KBM-7 (cell line): ENCODE measurements at places on chromosomes 5 and 9.

DNA sequence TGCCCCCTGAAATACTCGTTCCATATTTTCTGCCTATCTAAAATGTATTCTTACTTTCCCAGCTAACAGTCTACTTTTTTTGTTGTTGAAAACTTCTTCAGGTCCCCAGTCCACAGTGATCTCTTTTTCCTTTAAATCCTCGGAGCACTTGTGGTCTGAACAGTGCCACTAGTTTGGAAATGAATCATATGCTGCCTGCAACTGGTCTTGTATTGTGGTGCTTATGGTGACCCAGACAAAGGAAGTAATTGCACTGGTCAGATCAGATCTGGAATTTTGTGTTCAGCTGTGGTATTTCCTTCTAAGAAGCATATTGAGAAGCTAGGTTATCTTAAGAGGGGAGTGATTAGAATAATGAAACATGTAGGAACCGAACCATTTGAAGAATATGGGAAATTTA lies 2.9 kb downstream of the UNC13B start:
- peak; percentile 38 for DNase-seq

DNA sequence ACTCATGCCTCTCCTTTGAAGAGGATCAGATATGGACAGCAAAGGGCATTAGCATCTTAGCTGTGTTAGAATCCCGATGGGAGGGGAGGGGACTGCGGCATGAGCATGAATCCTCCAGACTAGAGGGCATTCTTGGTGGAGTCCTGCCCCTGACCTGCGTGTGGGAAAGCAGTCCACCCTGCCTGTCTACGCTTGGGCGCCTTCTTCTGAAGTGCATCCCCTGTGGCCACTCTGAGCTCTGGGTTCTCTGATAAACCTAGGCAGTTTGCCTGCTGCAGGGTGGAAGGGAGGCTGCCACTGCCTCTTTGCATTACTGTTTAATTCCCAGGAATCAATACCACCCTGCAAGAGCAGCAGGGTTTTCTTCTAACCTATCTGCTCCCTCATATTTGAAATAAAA lies 169.3 kb downstream of the INSYN2B start:
- no peak for DNase-seq

GRCh38 chr5:177403792-177404640 lies 3.6 kb upstream of the PFN3 start:
- peak; percentile 86 for DNase-seq

DNA sequence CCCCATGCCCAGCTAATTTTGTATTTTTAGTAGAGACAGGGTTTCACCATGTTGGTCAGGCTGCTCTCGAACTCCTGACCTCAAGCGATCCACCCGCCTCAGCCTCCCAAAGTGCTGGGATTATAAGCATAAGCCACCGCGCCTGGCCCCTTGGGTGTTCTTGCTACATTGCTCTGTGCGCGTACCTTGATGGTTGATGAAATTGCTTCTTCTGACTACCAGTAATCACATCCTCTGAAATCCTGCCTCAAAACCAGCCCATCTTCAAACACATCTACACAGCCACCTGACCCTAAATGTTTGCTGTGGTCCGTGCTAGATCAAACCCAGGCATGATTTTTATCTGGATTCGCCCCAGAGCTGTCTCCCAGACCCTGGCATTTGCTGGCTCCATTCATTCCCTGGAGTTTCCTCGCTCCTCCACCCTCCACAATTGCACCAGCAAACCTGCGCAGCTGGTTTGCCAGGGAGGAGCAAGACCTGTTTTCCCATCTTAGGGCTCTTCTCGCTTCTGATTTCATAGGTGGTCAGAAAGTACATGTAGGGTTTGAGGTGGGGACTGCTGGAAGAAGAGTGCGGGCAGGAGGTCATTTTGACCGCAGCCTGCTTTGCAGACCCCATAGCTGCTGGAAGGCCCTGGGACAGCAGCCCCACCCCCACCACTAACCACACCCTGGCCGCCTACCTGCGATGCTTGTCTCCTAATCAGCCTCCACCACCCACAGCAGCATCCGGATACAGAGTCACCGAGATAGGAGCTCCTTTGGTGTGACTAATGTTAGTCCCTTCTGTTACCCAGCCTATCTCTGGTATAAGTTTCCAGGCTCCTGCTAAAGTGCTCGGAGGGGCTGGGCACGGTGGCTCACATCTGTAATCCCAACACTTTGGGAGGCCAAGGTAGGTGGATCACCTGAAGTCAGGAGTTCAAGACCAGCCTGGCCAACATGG lies 22.7 kb downstream of the SWI5 start:
- DNase-seq, result no peak

- no peak for DNase-seq
These were observed 102.2 kb upstream of the GNA14 start for GRCh38 chr9:77750284-77750683.
